Calu3 (cell line): ENCODE measurements at places on chromosomes 12 and 14.
A peak's percentile ranks its signal among the peaks of the same experiment; 100 is the strongest.

GRCh38 chr14:81042438-81042837, 87.0 kb downstream of the TSHR start:
- no peak overlapping the region for H3K27ac ChIP-seq
- H3K4me1 ChIP-seq = no peaks in the 10 kb centered on the region
- H3K4me3 ChIP-seq = no peak overlapping the region

DNA sequence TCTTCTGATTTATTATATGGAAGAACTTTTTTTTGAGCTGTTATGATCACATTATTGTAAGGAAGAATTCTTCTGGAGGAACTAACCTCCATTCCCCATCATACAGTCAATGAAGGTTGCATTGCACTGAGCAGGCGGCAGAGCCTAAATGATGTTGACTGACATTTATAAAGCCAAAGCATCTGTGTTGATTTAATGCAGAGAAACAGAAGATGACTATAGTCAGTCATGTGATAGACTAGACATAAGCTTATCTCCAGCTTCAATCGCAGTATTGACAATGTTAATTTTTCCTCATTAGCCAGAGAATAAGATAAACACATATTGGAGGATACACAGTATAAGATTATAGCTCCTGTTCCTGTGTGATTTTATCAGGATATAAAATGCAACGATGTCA, 82.0 kb downstream of the PRICKLE1 start:
- H3K27ac ChIP-seq = no peak overlapping the region
- no peaks in the 10 kb centered on the region for H3K4me1 ChIP-seq
- no peak overlapping the region for H3K4me3 ChIP-seq
- H3K36me3 ChIP-seq = no peaks in the 10 kb centered on the region
- DNase-seq = no peak

DNA sequence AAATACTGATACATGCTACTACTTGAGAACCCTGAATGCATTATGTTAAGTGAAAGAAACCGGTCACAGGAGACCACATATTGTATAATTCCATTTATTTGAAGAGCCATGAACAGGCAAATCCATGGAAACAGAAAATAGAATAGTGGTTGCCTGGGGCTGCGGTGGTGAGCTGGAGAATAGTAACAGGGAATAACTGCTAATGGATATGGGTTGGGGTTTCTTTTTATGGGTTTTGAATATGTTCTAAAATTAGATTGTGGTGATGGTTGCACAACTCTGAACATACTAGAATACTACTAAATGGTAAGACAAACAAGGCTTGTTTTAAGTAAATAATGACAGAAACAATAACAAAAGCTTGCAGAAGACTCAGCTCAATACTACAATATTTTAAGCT, 293.0 kb downstream of the BTG1 start:
- no peak overlapping the region for H3K4me3 ChIP-seq
- H3K27ac ChIP-seq = no peak overlapping the region
- no peak for DNase-seq

GRCh38 chr14:71629765-71630492, 302.3 kb upstream of the RGS6 start:
- H3K4me3 ChIP-seq = no peak overlapping the region
- no peaks in the 10 kb centered on the region for H3K36me3 ChIP-seq
- no peak for DNase-seq

DNA sequence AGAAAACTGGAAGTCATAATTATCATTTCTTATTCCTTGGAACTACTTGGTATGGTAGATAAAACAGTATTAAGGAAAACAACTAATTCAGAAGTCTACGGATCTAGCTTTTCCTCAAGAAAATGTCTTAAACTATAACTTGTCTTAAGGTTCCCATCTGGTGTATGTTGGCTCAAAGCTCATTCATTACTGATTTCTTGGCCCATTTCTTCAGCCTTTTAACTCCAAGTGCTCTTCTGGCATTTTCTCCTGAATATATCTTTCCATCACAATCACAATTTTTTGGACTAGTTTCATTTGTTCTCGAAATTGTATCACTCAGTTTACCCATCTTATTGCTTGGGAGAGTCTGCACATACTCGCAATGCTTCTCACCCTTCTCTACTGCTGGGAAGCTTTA, 150.1 kb downstream of the C12orf50 start:
- no peak overlapping the region for H3K4me3 ChIP-seq
- no peaks in the 10 kb centered on the region for H3K27me3 ChIP-seq
- H3K36me3 ChIP-seq = no peaks in the 10 kb centered on the region
- no peaks in the 10 kb centered on the region for H3K4me1 ChIP-seq
- H3K27ac ChIP-seq = no peak overlapping the region

- peaks cover 35% of the 10 kb centered on the region for H3K4me1 ChIP-seq
- peak overlapping the region; percentile 94 for H3K4me3 ChIP-seq
- no peaks in the 10 kb centered on the region for H3K27me3 ChIP-seq
- peaks cover 19% of the 10 kb centered on the region for H3K36me3 ChIP-seq
These were observed 1.7 kb downstream of the CREBL2 start for GRCh38 chr12:12613344-12613743.
